ENCODE measurements at places on chromosomes 7 and 10.

DNA sequence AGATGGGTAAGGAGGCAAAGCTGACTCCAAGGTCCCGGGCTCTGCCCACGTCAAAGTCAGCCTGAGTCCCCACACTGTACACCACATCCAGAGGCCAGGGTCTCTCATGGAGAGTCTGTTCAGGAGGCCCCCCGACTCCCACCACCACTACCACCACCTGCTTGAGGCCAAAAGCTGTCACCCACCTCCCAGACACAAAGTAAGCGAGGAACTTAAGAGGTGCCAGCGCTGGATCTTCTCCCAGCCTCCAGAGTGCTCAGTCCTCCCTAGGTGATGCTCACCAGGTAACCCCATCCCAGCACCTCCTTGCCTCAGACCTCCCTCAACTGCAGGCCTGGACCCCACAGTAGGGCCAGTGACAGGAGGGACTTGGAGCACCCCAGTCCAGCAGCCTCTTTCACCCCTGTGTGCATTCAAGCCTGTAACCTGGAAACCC, 520 bp downstream of the NPC1L1 start:
- DNase-seq, result no peak

DNA sequence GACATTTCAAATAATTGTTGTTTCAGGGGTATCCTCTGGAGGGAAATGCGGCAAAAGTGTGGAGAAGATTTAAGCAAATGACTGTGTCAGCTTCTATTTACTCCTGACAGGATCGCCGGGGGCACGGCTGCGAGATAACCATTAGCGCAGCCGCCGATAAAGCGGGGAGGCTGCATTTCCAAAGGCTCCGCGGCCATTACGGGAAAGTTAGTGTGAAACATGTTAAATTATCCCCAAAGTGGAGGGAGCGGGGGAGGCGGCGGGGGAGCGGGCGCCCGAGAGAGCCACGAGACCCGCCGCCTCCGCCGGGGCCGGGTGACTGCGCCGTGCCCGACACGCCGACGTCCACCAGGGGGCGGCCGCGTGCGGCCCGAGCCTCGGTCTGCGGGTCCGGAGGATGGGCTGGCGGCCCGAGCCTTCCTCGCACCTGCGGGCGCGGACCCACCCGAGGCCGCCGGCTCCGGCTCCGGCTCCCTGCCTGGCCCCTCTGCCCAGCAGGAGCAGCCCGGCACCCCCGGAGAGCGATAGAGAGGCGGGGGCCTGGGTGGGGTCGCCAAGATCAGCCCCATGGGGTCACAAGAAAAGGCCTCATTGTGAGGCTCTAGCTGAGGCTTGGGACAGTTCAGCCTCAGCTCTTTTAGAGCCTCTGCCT, 74.4 kb upstream of the PAX2 start:
- no peak for DNase-seq

- DNase-seq, result no peak
These were observed 2.5 kb downstream of the ARHGAP12 start for GRCh38 chr10:31926160-31926559.

- DNase-seq, result no peak
These were observed 1.3 kb upstream of the HIP1 start for GRCh38 chr7:75739796-75740672.

DNA sequence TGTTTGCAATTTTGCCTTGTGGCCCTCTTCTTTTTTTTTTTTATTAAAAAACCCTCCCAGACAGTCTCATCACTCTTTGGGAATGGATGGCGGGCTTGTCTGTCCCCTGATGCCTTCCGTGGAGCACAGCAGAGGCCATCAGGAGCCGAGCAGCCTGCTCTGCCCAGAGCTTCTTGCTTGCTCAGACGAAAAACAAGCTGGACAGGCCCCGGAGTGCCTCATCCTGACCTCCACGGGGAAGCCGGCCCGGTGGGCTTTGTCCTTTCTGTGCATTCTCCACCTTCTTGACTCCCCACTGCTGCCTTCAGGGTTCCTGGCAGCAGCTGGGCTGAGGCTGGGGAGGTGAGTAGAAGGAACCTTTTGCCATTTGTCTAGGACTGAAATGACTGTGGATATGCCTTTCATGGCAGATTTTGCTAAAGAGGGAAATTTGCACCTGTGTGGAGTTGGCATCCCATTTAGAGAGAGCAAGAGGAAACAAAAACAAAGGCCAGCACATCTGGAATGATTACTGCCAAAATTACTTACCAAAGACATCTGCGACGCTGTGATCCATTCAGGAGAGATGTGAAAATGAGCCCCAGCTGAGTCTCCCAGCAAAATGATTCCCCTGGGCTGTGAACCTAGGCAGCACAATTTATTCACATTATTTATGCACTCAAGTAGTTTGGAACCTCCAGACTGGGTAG, 108.3 kb downstream of the AOAH start:
- no peak for DNase-seq

GRCh38 chr7:68166525-68166924, 1169.9 kb downstream of the TYW1 start:
- no peak for DNase-seq

DNA sequence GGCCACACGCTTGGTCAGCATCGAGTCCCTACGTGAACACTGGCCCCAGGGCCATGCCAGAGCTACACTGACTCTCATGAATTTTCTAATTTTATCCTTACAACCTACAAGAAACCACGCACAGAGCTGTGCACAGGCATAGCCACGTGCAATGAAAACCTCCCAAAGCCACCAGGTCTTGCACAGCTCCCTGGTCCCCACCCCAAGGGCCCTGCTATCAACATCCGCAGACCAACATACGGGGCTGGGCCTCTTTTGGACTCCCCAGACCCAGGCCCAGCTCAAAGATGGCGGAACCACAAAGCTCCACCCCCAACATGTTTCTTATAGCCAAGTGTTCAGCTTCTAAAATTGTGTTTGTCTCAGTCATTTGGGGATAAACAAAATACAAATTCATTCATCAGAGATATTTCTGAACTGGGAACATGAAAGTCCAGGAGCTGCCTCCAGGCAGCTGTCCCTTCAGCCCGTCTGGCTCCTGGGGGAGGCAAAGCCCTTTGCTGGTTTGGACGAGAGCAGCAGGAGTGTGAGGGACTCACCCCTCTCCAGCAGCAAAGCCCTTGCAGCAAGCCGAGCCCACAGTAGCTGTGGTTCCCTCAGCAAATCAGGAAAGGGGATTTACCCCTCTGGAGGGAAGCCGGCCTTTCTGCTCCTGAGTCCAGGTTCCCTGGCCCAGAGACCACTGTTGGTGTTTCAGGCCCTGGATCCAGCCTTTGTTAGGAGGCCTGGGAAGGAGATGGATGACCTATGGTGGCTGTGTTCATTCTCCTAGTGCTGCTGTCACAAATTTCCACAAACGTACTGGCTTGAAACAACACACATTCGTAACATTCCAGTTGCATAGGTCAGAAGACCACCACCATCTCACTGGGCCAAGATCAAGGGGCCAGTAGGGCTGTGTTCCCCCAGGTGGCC, 75.1 kb downstream of the OAT start:
- DNase-seq, result no peak

DNA sequence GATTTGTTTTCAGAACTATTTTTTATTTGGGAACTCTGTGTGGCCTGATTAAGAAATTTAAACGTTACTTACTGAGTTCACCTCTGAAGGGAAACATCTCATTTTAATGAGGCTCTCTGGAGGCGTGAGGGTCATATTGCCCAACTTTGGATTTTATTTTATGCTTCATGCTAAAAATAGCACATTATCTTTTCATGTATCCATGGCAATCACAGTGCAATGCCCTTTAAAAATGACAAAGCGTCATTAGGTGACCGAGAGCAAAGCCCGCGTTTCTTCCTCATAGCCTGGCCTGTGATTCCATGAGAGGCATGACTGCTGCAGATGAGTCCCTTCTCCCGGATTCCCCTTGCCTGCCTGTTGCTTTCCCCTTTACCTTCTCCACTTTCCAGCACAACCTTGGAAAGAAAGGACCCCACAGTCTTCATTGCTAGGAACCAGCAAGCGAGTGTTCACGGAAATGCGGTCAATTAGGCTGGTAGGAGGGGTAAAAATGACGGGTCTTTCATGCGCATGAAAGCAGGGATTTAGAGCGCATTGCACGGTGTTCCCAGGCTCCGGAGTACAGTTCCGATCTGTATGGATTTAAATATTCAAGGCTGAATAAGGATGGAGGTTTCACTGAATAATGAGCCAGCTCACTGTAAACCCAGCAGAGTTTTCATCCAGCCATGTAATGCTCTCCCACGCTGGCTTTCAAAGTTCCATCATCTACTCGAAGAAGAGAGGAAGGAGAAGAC, 98.2 kb upstream of the PITRM1 start:
- DNase-seq, result no peak

GRCh38 chr10:77281719-77282118, 355.9 kb downstream of the KCNMA1 start:
- no peak for DNase-seq

DNA sequence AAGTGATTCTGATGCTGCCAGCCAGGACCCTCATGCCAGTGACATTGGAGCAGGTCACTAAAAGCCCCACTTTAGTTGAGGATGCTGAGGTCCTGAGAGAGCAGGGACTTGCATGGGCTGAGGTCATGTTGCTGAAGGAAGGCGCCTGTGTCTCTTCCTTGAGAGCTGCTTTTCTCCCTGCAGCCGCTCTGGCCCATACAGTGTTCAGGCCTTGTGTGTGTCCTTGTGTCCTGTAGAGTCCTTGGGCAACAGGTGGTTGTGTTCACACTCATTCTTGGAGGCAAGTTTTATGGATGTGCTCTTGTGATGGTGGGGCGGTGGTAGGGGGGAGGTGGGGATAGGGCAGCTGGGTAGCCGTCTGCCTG, 33.3 kb downstream of the TSPAN14 start:
- DNase-seq, result no peak

- no peak for DNase-seq
These were observed 17.3 kb downstream of the ANTXRL start for GRCh38 chr10:46304062-46304461.

DNA sequence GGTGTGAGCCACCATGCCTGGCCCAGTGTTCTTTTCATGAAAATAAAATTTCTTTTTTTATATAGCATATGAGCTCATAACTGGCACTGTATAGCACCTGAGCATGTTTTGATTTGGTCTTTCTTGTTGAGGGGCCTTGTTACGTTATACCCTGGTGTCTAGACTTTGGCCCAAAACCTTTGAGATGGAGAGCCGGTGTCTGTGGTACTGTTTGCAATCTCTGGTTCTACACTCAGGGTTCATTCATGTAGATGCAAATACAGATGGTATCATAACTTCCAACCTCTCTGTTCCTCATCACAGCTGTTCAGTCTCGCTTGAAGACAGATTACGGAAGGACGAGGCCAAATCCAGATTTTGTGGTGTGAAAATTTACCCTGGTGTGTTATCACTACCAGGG, at the start of gene TAS2R5:
TAS2R5 (plus strand) TSS at position 301 of the 400 bp plus-strand sequence. CDS start 145 bp downstream, outside the sequence.
- DNase-seq, result no peak

DNA sequence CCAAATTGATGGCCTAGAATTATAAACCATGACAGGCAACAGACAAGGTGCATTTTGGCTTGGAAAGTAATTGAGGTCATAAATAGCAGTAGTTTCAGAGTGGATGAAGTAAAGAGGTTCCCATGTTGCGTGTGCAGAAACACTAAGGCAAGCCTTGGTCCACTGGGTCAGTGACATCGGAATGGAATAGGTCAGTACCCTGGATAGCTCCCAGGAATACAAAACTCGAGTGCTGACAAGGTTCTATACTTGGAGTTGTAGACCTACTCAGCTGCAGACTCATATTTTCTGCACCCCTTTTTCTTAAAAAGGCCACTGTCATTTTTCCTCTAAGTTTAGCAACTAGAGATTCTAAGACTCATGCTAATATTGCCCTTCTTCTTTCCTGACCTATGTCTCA, 132.8 kb downstream of the DYNC1I1 start:
- no peak for DNase-seq

DNA sequence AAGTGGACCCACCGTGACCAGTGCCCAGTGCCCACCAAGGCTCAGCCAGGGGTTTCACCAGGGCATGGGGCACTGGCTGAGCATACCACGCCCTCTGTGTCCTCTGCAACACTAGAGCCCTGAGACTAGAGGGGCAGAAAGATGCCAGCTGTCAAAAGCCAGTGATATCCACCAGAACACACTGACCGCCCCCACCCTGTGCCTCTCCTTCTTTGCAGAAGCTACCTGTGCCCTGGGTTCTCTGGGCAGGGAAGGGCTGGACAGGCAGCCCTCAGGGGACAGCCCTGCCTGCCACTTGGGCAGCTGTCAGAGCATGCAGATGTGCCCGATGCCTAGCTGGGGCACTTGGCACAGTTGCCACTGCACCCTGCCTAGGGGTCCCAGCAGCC, 494 bp downstream of the VSIR start:
- no peak for DNase-seq

- DNase-seq, result no peak
These were observed 256.9 kb downstream of the MDFIC start for GRCh38 chr7:115178835-115179234.

DNA sequence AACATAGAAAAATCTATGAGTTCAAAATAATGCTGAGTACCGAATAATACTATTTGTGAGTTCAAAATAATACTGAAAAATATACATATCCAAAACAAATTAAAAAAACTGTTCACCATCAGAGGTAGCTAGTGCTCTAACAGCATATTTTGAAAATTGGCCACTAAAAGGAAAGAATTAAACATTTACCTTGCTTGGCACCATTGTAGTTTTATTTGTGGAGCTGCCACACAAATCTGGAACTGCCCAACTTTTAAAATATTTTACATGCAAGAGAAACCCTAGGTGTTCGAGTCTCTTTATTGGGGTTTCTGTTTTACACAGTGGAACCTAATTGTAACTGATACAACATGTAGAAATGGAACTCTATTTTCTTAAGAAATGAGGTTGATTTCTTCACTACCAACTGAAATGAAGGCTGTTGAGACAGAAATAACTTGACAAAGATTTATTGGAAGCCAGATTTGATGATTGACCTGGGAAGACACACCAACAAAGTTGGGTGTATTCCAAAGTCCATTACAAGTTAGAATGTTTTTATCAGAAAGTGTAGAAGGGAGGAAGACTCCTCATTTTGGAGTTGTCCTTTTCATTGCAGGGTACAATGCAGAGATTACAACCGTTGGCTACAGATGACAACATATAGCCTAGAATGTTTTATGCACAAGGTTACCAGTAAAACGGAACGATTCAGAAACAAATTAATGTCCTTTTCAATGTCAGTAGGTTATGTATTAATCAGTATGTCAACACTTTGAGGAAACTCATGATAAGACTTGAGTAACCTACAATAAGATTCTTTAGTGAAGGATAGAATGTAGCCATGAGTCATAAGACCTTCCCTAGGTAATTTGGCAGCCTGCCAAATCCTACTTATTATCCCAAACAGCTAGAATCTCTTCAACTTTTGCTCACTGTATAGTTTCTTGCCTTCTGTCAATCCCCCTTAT, 73.8 kb upstream of the PAPSS2 start:
- DNase-seq, result no peak

GRCh38 chr10:49113741-49114141, 1.6 kb downstream of the VSTM4 start:
- no peak for DNase-seq

DNA sequence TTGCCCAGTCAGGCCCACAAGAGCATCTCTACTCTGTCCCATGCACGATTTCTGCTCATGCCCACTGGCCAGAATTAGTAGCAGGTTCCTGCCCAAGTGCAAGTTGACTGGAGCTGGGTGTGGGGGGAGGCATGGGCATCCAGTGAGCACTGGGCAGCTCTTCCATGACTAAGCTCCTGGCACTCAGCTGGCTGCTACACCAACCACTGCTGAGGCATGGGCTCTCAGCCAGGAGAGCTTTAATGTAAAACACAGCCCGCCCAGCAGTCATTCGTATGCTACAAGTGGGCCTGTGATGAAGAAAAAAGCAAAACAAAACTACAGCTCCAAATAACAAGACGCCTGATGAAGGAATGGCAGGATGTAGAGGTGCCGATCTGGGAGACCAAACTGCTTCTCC, 335.4 kb upstream of the PFKP start:
- DNase-seq, result no peak
